Fibroblast of lung (primary cell): ENCODE measurements at places on chromosomes 6 and 20. TPM values are rescaled to one million over a fixed set of nuclear protein-coding genes. Genes with fewer than 3 reads are reported as not detected.

DNA sequence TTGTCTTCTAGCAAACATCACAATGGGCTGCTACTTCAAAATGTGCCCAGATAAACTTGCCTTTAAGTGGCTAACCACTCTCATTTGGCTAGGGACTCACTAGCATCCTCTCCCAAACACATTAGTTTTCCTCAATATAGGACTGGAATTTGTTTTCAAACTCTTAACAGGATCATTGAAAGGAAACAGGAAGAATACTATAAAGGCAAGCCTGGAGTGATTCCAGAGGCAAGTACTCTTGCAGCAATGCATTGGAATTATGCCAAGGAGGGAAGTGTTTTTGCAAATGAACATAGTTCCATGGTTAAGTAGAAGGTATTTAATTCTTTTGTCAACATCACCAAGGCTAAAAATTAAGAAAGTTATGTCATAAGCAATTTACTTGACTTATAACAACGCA lies 12.2 kb downstream of the EPHA7 start:
- H3K27me3 ChIP-seq = no peaks in the 10 kb centered on the region
- no peaks in the 10 kb centered on the region for H3K4me1 ChIP-seq
- H3K27ac ChIP-seq = no peak overlapping the region
- H3K36me3 ChIP-seq = no peaks in the 10 kb centered on the region

DNA sequence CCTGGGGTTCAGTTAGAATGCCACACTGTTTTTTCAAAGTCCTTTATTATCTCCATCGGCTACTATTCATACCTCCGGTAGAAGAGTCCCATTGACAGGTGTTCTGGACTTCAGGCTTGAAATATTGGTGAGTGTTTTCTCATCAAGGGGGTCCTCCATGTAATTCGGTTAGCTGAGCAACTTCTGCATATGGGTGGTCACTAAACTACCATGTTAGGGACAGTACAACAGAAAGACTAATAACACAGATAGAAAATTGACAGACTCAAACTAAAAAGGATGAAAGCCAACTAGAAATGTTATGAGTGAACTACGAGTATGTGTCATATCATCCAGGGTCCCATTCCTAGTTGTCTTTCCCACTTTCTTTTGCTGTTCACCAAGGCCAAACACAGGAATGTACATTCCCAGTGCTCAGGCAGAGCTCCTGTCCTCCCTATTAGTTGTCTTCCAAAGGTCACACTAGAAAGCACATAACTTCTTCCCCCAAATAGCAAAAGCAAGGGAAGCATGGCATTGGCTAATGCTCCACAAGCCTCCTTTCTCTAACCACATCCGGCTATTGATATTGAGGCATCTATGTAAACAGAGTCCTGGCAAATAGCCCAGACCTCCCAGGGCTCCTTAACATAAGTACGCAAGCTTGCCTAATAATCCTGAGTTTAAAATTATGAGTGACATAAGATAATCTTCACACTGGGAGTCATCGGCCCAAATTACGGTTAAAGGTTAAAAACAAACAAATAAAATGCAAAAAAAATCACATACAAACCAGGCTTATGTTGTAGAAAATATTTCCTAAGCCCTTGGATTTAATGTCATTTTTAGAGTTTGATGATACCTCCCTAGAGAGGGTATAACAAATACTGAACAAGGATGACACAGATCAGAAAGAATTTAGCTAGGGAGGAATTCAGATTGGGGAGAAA lies 13.2 kb downstream of the CCN2 start:
- no peak overlapping the region for H3K4me3 ChIP-seq
- DNase-seq = peak; percentile 63
- no peaks in the 10 kb centered on the region for H3K36me3 ChIP-seq
- peaks cover 7% of the 10 kb centered on the region for H3K4me1 ChIP-seq

DNA sequence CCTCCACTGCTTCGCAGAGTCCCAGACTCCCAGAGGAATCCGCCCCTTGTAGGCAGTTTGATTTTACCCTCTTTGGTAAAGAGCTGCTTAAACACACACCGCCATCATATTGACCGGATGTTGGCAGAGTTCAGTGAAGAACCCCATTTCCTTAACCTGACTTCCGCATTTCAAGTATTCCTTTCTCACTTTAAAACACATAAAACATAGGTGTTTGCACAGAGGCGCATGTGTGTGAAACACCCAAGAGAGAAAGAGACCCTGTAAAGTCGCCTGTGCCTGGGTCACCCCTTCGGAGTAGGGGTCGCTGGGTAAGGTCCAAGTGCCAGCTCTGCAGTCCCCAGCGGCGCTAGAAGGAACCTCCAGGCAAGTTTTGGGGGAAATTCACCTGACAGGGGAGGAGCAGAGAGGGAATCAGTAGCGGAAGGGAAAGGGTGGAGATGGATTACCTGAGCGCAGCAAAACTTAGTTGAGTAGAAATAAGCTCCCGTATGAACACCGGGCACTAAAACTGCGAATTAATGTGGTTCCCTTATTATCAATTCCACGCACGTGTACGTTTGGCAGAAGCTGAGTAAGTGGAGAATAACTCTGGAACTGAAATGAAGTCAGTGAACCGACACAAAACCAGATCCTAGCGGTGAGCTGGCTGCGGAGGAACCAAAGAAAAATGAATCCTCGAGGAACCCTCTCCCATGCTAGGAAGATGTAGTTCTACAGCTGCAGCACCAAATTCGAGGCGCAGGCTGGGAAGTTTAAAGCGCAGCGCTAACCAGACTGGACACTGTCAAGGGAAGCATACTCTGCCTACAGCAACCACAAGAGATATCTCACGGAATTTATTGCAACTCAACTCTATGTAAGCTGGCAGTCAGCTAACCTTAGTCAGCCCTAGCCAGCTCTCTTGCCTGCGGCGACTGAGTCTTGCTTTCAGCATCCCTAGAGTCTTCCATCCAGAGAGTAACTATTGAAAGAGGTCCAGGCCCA lies 3.5 kb upstream of the HTR1B start:
- peaks cover 27% of the 10 kb centered on the region for H3K27me3 ChIP-seq
- DNase-seq = peak; percentile 51
- no peaks in the 10 kb centered on the region for H3K36me3 ChIP-seq
- peaks cover 2% of the 10 kb centered on the region for H3K4me1 ChIP-seq

DNA sequence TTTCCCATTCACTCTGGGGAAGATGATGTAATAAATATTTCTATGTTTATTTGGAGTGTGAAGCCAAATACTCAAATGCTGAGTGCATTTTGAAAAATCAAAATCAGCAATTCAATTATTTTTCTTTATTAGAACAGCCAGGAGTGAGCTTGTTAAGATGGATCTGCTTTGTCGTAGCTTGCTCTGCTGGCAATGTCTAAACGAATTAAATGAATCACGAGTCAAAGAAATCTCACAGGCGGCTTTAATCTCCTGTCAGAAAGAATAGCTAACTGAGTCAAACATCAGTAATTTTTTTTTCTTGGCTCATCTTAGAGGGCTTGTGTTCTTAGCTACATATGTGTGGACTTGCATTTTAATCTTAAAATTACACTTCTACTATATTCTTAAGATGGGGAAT lies 100.2 kb upstream of the HMGN3 start:
- no peaks in the 10 kb centered on the region for H3K36me3 ChIP-seq
- H3K27ac ChIP-seq = no peak overlapping the region
- no peaks in the 10 kb centered on the region for H3K27me3 ChIP-seq
- peak; percentile 68 for DNase-seq

- no peaks in the 10 kb centered on the region for H3K4me1 ChIP-seq
- H3K4me3 ChIP-seq = no peak overlapping the region
- no peaks in the 10 kb centered on the region for H3K36me3 ChIP-seq
- no peaks in the 10 kb centered on the region for H3K27me3 ChIP-seq
- H3K27ac ChIP-seq = no peak overlapping the region
- no peak for DNase-seq
Observed at GRCh38 chr6:88538840-88539239, 372.7 kb upstream of the CNR1 start.

GRCh38 chr6:163435023-163435422 lies 20.5 kb downstream of the QKI start:
- H3K4me3 ChIP-seq = no peak overlapping the region
- H3K36me3 ChIP-seq = no peaks in the 10 kb centered on the region
- no peaks in the 10 kb centered on the region for H3K27me3 ChIP-seq
- H3K27ac ChIP-seq = no peak overlapping the region
- no peak for DNase-seq
- peaks cover 2% of the 10 kb centered on the region for H3K4me1 ChIP-seq

GRCh38 chr6:107665382-107665781 lies 158.7 kb downstream of the SCML4 start:
- DNase-seq = peak; percentile 60
- H3K4me3 ChIP-seq = no peak overlapping the region

GRCh38 chr20:4835244-4836177 lies 113.8 kb downstream of the PRND start:
- H3K27me3 ChIP-seq = peaks cover 6% of the 10 kb centered on the region
- no peak overlapping the region for H3K4me3 ChIP-seq
- H3K36me3 ChIP-seq = no peaks in the 10 kb centered on the region
- H3K4me1 ChIP-seq = no peaks in the 10 kb centered on the region

DNA sequence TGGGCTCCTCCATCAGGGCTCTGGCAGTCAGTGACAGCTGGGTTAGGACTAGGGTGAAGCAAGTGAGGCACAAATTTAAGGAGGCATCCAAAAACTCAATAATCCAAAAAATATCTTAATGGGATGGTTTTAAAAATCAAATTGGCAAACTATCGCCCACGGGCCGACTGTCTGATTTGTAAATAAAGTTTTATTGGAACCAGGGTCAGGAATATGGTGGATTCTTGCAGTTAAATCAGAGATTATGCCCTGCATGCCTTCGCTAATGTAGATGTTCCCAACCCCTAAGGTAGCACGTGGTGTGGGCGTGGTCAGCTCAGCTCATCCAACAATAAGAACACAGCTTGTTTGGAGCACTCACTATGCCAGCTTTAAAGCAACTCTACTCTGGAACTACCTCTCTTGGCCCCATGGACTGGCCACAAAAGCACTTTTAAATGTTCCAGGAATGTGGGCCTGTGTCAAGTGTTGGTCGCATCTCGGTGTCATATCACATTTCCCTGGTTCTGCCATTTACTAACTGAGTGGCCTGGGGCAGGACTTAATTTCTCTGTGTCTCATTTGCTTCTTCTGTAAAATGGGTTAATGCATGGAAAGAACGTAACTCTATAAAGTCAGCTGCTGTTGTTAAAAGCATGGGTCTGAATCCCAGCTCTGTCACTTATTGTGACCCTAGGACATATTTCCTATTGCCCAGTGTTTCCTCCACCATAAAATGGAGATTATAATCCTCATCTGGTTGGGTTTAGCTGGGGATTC lies 7.0 kb downstream of the TP53RK start:
- no peaks in the 10 kb centered on the region for H3K4me1 ChIP-seq
- no peak for DNase-seq
- no peaks in the 10 kb centered on the region for H3K27me3 ChIP-seq
- no peak overlapping the region for H3K27ac ChIP-seq
- peak overlapping the region; percentile 89 for H3K4me3 ChIP-seq

- H3K4me3 ChIP-seq = no peak overlapping the region
- H3K27me3 ChIP-seq = no peaks in the 10 kb centered on the region
- H3K4me1 ChIP-seq = peaks cover 20% of the 10 kb centered on the region
- no peak for DNase-seq
- H3K36me3 ChIP-seq = no peaks in the 10 kb centered on the region
Observed at GRCh38 chr6:129678463-129678862, 31.5 kb downstream of the ARHGAP18 start.

GRCh38 chr6:134198093-134198492 lies 119.8 kb downstream of the SGK1 start:
- DNase-seq = peak; percentile 31
- no peaks in the 10 kb centered on the region for H3K36me3 ChIP-seq
- no peaks in the 10 kb centered on the region for H3K27me3 ChIP-seq
- H3K27ac ChIP-seq = no peak overlapping the region

DNA sequence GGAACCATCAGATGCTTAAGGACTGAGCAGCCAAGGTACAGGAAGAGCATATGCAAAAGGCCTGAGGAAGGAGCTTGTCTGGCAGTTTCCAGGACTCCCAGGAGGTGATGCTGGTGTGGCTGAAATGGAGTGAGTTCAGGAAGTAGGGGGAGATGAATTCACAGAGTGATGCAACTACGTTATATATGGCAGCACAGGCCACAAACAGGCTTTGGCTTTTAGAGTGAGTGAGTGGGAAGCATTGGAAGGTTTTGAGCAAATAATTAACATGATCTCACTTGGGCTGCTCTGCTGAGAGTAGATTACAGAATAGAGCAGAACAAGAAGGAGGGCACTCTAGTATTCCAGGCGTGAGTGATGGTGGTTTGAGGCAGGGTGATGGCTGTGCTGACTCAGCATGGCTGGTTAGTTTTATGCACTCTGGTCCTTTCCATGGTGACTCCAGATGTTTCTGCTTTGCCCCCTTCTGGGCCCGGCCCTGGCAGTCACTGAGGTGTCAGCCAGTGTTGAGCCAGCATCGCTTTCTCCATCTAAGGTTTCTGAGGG lies 6.5 kb downstream of the BTN2A2 start:
- no peaks in the 10 kb centered on the region for H3K27me3 ChIP-seq
- no peak for DNase-seq
- no peaks in the 10 kb centered on the region for H3K36me3 ChIP-seq

- H3K27me3 ChIP-seq = no peaks in the 10 kb centered on the region
- no peak overlapping the region for H3K4me3 ChIP-seq
- no peak overlapping the region for H3K27ac ChIP-seq
- H3K4me1 ChIP-seq = no peaks in the 10 kb centered on the region
- no peak for DNase-seq
Observed at GRCh38 chr6:130138909-130139242, 83.9 kb downstream of the SAMD3 start.

DNA sequence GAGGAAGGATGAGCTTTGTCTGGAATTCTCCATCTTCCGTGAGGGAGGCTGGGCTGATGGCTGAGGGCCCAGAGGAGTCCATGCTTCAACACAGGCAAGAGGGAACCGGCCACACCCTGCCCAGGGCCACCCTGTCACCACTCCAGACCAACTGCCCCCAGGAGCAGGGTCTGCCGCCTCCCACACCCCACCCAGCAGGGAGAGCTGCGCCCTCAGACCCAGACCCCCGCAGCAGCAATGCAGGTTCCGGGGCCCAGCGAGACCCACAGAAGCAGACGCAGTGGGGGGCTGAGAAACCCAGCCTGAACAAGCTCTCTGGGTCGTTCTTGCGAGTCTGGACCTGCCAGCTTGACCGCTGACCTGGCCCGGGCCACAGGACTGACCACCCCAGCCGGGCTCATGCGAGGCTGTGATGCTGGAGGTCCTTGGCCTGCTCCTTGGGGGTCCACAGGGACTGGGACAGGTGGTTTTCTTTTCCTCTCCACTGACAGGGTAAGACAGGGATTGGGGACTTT lies 25.0 kb downstream of the FRMD1 start:
- no peak overlapping the region for H3K27ac ChIP-seq
- H3K4me1 ChIP-seq = no peaks in the 10 kb centered on the region
- no peak for DNase-seq
- H3K27me3 ChIP-seq = no peaks in the 10 kb centered on the region

GRCh38 chr6:29769336-29769735 lies 46.1 kb downstream of the HLA-F start:
- no peaks in the 10 kb centered on the region for H3K27me3 ChIP-seq
- H3K36me3 ChIP-seq = no peaks in the 10 kb centered on the region
- no peak for DNase-seq
- peaks cover 1% of the 10 kb centered on the region for H3K4me1 ChIP-seq

- no peak overlapping the region for H3K4me3 ChIP-seq
- H3K27me3 ChIP-seq = peaks cover 7% of the 10 kb centered on the region
- H3K36me3 ChIP-seq = no peaks in the 10 kb centered on the region
- H3K4me1 ChIP-seq = no peaks in the 10 kb centered on the region
Observed at GRCh38 chr20:32626859-32627636, 41.9 kb upstream of the NOL4L start.

The NUDT3 gene
- 23.4 and 27.4 TPM in 2 replicates for polyA plus RNA-seq

The PTCRA gene
- polyA plus RNA-seq = not detected in 2 replicates

The PABPC1L gene
- 11.6 and 17.8 TPM in 2 replicates for polyA plus RNA-seq

The FRK gene
- 0.18 and 0.21 TPM in 2 replicates for polyA plus RNA-seq

The FANCE gene
- polyA plus RNA-seq = 3.2 and 6.9 TPM in 2 replicates

The OR2H2 gene
- not detected in 2 replicates for polyA plus RNA-seq

The MEI4 gene
- polyA plus RNA-seq = not detected in 2 replicates
